Activated naive CD4-positive, alpha-beta T cell treated with Interleukin-2 at 50 U/mL for 16 hours (primary cell): ENCODE measurements at places on chromosomes 1 and 21.

- DNase-seq, result no peak
Measured at GRCh38 chr1:102586022-102586421, 522.3 kb downstream of the COL11A1 start.

- DNase-seq, result no peak
Measured at GRCh38 chr1:205914730-205915129, 28.5 kb downstream of the SLC26A9 start.

- no peak for DNase-seq
Measured at GRCh38 chr1:173099166-173099565, 48.4 kb upstream of the TNFSF18 start.

DNA sequence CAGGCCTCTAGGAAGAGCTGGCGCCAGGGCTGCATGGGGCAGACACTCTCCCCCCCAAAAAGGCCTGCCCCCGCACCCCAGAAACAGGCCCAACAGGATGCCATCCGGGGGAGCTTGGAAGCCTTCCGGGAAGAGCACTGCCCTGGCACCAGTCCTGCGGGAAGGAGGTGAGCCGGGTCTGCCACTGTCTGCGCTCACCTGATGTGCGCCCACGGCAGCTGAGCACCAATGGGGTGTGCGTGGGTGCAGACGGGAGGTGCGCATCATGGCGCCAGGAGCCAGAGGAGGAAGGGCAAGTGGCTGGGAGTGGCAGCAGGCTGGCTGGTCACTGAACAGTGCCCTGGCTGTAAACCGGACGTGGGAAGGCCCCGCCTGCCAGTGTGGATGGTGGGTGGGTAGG lies 73.6 kb downstream of the CASZ1 start:
- DNase-seq, result no peak

GRCh38 chr21:14213164-14213563 lies 2.4 kb upstream of the LIPI start:
- DNase-seq, result no peak

GRCh38 chr1:175400766-175401165 lies 208.2 kb upstream of the KIAA0040 start:
- no peak for DNase-seq

DNA sequence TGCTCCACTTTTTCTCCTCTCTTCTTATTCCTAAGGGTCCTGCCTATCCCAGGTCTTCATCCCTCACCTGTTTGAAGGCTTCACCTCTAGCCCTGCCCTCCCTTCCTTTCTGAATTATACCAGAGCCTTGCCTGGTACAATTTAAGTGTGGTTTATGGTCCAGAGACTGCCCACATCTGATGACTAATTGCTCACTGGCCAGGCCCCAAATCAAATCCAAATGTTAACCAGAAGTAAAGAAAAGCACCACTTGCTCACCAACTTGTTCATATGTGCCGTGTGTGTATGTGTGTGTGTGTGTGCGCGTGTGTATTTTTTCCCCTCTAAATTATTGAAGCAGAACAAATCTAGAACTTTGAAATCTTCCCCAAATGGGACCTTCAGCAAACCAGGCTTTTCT lies 26.4 kb downstream of the MYOM3 start:
- DNase-seq, result no peak

DNA sequence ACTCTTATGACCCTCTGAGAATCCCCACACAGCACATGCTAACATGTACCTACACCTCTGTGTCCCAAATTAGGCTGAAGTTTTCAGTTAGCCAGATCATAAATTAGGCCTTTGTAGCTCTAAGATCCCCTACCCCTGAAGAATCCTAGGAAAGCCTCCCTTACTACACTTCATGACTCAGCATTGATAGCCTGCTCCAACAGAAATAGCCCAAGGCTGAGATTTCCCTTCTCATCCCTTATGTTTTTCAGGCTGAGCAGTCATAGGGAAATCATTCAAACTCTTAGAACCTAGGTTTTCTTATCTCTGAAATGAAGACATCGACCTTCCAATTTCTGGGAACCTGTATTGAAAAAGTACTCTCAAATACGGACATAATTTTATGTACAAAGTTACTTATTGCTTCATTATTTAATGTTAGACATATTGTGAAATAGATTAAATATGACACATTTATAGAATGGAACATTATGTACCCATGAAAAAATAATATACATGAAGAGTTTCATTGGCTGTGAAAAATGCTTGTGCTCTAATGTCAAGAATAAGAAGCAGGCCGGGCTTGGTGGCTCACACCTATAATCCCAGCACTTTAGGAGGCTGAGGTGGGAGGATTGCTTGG lies 122.4 kb upstream of the UBE2U start:
- DNase-seq, result no peak

DNA sequence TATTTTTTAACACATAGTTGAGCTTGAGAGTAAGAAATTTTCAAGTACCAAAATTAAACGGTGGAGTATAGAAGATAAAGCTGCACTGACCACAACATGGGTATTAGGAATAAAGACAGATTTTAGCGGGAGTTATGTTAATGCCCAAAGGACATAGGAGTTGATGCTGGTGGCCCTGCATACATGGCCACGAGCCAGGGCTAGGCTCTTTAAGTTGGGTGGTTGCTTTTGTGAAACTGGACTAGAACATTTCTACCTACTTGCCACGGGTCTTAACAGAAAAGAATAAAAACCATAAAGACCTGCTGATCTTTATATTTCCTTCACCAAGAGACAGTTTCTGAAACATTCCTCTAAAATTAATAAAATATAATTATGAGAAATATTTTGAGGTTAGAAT lies 14.9 kb downstream of the EDEM3 start:
- no peak for DNase-seq

GRCh38 chr1:95415146-95415545 lies 181.1 kb downstream of the RWDD3 start:
- DNase-seq, result no peak

- DNase-seq, result no peak
Measured at GRCh38 chr1:108817811-108818210, 39.1 kb downstream of the AKNAD1 start.

DNA sequence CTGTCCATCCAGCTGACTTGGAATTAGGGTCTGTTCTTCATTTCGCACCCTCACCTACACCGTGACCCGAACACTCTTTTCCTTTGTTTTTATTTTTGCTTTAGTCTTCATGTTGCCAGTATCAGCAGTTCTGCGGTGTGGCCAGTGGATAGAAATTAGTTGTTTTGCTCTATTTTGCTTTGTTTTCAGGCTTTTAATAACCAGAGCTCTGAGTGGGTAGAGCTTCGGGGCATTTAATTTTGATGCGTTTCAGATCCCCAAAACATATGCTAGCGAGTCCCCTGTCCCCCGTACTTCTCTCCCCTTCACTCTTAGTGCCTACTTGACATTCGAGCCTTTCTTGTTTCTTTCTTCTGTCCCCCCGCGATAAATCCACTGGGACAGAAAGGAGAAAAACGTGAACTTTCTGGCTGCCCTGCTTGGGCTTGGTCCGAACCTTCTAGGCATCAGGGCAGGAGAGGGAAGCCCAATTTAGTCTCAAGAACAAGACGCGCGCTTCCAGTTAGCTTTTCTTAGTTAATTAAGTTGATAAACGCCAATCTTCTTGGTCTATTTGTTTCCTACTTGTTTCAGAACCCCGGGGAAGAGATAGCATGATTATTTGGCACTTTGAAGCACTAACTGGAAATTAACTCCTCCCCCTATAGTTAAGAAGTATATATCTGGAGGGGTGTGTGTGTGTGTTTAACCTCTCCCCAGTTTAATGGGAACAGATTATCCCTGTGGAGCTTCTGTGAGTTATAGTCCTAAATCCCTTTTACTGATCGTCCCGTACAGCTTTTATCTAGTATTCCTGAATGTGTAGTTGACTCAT lies 839 bp downstream of the SWT1 start:
- DNase-seq, result no peak

DNA sequence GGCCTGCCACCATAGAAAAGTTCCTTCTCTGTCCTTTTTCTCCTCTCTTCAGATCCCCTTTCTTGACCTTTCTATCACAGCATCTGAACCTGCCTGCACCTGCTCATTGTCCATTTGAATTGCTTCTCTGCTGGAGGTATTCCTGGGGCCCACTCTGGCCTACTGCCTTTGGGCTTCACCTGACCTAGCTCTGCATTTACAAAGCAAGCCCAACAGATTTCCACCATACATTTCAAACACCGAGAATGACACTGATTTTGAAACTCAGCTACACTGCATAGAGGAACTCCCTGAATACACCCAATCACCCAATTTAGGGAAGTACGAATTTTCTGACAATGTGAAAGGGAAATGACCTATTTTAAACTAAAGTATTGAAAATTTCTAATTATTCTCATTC lies 284.5 kb upstream of the USP25 start:
- DNase-seq, result no peak
